ENCODE measurements at places on chromosomes 16 and 17.

GRCh38 chr16:58904291-58904690 lies 170.2 kb upstream of the GOT2 start:
- DNase-seq = no peak

DNA sequence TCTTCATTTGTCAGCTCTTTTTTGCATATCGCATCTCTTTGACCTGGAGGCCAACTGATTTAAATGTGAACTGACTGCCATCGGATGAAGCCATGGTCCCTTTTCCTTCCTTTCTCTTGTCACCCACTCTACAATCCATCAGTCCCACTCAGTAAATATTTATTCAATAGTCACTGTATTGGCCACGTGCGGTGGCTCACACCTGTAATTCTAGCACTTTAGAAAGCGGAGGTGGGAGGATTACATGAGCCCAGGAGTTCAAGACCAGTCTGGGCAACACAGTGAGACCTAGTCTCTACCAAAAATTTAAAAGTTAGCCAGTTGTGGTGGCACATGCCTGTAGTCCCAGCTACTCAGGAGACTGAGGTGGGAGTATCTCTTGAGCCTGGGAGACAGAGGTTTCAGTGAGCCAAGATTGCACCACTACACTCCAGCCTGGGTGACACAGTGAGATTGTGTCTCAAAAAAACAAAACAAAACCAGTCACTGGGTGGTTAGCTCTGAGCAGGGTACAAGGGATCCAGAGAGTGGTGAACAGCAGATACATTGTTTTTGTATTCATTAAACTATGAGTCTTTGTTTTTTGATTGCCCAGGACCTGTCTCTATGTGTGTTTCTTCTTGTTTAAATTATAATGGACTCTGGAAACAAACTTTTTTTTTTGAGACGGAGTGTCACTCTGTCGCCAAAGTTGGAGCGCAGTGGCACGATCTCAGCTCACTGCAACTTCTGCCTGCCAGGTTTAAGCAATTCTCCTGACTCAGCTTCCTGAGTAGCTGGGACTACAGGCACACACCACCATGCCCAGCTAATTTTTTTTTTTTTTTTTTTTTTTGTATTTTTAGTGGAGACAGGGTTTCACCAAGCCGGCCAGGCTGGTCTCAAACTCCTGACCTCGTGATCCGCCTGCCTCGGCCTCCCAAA lies 6.9 kb downstream of the PHAF1 start:
- DNase-seq = no peak

GRCh38 chr17:61128661-61129115 lies 271.0 kb upstream of the TBX2 start:
- DNase-seq = no peak

- no peak for DNase-seq
Measured at GRCh38 chr17:50239937-50240336, 34.3 kb upstream of the TMEM92 start.

DNA sequence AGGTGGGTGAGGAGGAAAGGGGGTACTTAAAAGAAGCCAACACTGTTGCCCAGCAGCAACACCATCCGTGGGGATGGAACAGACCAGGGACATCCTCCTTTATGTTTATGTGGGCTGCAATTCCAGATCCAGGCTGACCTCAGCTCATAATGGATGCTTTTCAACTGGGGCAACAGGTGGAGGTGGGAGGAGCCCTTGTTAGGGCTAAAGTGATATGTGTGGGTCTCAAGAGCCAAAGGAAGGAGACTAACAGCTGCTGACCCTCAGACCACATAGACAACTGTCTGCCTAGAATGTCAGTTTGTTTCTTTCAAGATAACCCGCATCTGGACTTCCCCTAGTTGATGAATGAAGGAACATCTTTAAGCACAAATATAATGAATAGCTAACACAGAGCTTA lies 2.0 kb upstream of the INPP5K start:
- no peak for DNase-seq

GRCh38 chr17:41959336-41960095 lies 7.1 kb upstream of the CNP start:
- no peak for DNase-seq

Data from CD4-positive, alpha-beta T cell treated with Interleukin-17A for 1 hour (primary cell).